ENCODE measurements at places on chromosomes 4 and X.
A peak's percentile ranks its signal among the peaks of the same experiment; 100 is the strongest.

GRCh38 chrX:38991656-38992440 lies 190.6 kb downstream of the MID1IP1 start:
- DNase-seq, result no peak

DNA sequence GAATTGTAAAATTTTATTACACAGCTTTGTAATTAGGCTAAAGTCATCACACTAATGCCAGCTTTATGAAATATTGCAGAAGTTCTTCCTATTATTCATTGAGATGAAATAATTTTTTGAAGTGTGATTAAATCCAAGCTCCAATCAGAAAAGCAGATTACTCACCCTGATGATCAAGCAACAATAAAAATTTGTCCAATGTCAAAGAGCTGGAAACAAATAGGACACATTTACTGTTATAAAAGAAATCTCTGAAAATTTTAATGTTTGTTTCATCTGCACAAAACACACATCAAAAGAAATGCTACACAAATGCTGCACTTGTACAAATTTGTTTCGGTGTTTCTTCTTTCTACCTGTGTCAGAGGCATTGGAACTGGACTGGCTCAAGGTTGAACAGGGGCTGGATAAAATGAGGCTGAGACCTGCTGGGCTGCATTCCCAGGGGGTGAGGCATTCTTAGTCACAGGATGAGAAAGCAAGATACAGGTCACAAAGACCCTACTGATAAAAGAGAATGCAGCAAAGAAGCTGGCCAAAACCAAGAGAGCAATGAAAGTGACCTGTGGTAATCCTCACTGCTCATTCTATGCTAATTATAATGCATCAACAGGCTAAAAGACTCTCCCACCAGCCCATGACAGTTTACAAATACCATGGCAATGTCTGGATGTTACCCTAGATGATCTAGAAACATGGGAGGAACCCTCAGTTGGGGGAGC lies 78.3 kb downstream of the GASK1B start:
- DNase-seq, result no peak

DNA sequence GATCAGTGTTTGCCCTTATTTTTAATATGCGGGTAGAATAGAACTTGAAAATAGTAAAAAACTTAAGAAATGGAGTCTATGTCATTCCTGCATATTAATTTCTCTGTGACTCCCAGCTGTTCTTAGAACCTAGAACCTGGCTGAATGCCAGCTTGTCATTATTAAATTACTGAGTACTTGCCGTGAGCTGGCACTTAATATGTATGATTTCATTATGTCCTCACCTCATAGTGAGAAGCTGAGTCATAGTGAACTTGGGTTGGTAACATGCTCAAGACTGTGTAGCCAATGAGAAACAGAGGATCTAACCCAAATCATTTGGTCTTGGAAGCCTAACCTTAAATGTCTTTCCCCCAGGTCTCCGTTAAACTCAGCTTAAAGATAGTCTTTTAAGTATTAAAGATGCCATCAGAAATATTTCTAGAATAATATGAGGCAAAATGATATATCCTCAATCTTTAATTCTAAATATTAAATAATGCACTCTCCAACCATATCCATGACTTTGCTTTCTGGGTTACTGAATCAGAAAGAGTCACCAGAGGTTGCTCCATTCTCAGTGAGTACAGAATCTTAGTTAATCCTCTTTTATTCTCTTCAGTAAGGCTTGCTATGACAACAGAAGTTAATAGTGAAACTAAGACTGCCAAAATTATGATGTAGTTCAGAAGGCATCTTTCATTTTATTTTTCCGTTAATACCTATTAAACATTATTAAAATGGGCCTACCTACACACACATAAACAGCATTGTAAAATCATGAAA lies 58.6 kb upstream of the TLL1 start:
- DNase-seq, result no peak

DNA sequence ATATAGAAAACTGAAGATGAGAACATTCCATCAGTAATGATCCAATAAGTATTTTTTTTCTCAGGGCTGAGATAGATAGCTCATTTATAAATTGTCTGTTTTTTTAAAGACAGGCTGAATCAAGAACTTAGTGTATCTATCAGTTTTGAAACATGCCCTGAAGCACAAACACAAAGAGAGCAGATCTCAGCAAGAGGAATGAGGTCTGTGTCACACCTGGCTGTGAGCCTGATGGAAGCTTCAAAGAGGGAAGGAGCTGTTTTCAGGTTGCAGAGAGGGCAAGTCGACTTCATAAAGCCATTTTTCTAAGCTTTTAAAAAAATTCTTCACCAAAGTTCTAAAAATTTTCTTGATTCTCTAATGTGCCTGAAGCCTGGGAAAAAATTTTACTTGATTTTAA lies 434.9 kb downstream of the PDGFC start:
- DNase-seq, result no peak

DNA sequence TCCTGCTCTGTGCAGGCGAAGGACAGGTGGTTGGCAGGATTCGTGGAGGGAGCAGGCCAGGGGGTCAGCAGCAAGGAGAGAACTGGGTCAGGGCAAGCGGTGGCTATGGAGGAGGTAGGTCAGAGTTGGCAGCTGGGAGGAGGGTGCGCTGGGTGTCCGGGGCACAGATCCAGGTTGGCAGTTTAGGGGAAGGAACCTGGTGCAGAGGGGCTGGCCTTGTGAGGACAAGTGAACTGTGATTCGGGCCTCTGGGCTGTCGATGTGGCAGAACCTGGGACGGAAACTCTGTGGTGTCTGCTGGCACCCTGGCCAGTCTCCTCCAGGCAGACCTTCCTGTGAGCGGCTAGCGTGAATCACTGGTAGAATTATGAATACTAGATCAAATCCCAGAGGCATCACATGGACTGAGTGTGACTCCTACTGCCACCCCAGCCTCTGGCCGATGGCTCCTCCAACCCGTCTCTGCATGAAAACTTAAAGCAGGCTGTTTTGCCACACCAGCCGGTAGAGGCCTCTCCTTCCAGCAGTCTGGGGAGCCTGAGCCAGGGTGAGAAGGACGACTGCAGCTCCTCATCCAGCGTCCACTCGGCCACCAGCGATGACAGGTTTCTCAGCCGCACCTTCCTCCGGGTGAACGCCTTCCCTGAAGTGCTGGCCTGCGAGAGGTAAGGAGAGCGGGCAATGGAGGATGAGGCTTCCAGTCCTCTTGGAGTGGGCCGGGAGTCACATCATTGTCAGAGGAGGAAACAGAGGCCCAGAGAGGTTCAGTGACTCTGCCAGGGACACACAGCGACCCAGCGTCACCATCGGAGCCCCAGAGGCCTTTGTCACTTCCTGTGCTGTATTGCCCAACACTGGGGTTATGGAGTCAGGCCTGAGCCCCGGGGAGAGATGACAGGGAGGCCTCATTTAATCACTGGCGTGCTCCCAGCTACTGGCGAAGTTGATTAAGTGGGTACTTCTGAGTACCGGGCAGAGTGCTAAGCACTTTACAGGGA lies 20.3 kb downstream of the EVC start:
- no peak for DNase-seq

- no peak for DNase-seq
Measured at GRCh38 chrX:103423955-103424638, 47.8 kb downstream of the BEX3 start.

GRCh38 chr4:152678841-152679240 lies 956 bp downstream of the TMEM154 start:
- DNase-seq, result no peak

DNA sequence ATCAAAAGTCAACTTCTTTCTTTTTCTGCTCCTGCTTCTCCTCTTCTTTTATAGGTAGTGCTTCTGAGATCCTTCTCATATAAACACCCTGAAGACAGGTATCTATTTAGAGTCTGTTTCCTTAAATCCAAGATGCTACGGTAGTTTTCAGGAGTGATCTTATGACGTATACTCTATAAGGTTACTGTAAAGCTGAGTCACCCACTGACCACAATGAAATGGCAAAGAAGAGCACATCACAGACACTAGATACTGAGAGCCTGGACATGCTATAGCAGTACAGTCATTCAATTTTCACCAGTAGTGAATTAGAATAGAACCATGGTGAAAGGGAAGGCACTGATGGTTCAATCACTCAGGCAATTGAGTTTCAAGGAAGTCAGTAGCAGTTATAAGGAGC lies 412.5 kb downstream of the ADAM29 start:
- DNase-seq, result no peak

DNA sequence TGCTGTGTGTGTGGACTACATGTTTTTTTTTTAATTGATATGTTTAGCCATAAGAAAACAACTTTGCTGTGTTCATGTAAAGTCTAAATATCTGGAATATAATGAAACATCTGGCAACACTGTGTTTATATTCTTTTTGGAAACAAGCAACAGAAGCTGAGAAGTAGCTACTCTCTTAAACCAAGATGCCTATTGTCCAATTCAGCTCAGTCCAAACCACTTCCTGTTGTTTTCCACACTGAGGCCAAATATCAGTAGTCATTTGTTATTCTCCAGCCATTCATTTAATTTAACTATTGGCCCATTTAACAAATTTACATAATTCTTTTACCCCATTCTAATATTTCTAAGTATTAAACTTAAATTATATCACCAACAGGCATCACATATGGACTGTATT lies 903.0 kb upstream of the SLIT2 start:
- no peak for DNase-seq

- no peak for DNase-seq
Measured at GRCh38 chr4:119041396-119041795, 94.2 kb upstream of the MYOZ2 start.

- DNase-seq, result no peak
Measured at GRCh38 chr4:184811526-184812198, 14.1 kb downstream of the ACSL1 start.

GRCh38 chr4:141121768-141122454 lies 11.4 kb downstream of the RNF150 start:
- DNase-seq, result no peak

GRCh38 chr4:156968479-156968984 lies 3.1 kb downstream of the PDGFC start:
- DNase-seq, result peak; percentile 64

DNA sequence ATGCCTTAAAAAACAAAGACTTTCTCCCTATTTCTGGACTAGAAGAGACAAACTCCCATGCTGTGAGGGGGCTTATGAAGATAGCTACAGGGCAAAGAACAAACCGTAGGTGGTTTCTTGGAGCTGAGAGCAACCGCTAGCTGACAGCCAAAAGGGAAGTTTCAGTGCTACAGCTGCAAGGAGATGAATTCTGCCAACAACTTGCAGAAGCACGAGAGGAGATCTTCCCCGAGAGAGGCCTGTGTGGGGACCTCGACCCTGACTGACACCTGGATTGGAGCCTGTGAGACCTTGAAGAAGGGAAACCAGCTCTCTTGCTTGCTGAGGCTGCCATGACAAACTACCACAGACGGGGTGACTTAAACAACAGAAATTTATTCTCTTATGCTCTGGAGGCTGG lies 183.8 kb upstream of the VCX3A start:
- DNase-seq, result no peak

DNA sequence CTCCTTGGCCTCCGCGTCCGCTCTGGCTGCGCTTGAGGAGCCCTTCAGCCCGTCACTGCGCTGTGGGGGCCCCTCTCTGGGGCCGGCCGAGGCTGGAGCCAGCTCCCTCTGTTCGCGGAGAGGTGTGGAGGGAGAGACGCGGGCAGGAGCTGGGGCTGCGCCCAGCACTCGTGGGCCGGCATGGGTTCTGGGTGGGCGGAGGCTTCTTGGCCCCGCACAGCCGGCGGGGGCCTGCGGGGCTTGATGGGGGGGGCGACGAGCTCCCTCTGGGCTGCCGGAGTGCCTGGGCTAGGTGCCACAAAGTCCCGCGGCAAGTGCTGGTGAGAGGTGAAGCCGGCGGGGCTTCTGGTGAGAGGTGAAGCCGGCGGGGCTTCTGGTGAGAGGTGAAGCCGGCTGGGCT lies 61.9 kb downstream of the ANKRD50 start:
- DNase-seq, result no peak

DNA sequence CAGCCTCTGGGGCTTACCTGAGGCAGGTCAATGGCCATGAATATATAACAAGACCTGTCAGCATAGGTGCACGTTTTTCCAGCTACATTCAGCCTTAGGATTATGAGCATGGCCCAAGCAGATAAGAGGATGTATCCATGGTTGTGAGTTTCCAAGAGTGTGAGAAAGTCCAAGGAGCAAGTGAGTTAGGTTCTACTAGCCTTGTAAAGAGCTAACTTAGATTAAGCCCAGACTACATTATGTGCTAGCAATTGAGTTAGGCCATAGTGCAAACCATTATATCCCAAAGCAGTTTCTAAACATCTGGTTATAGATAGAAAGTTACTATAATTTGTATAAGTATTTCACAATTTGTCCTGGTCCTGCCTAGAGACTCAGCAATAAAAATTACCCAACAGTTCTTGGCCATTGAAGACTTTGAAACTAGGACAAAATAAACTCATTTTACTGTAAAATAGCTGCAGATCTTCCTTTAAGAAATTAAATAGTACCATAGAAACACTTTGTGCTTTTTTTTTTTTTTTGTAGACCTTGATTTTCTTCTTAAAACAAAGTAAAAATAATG lies 312.0 kb downstream of the CAMK2D start:
- DNase-seq, result no peak

DNA sequence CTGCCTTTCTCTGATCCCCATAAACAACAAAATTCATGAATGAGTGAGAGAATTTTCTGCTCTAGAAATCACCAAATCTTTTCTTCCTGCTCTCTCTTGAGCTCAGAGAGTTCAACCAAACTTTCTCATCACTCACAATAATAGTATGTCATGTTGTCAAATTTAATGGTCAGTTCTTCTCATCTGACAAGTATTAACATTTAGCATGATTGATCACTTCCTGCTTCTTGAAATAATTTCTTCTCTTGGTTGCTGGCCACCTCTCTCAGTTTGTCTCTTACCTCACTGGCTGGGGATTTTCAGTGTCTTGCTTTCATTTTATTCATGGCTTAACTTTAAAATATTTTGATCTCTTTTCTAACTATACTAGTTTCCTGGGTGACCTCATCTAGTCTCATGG lies 25.5 kb upstream of the FGF5 start:
- DNase-seq, result no peak

DNA sequence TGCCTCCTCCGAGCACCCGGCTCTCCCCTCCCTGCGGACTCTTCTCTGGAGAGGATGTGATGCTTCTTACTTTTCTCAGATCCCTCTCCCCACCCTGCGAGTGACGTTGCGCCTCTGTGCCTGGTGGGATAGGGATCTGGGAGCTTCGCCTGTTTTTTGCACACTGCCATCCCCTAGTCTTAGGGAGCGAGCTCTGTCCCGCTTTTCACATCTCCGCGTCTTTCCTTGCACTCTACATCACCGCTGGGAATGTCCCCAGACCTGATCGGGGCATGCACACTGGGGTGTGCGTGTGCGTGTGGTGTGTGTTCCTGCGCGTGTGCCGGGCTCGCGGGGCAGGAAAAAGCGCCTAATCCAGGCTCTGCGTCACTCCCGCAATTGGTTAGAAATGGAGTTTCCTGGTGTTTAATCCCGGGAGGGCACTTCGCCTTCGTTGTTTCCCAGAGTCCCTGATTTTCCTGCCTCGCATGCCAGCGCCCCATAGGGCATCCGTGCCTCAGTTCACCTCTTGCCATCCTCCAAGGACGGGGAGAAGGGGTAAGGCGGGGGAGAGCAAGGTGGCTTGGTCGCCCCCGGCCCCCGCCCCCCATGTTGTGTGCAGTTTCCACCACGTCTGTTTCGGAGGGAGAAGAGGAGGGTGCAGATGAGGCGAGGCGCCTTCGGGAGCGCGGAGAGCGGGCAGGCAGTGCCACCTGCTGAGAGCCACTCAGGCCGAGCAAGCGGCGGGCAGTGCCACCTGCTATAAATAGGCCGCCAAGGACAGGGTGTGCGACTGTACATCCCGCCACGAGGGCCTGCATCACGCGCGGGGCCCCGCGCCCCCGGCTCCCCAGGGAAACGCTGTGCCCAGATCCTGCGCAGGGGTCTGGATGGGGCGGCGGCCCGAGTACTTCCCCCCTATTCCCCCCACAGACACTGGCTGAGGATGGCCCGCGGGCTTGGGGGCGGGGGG lies 759 bp upstream of the TBC1D1 start:
- DNase-seq, result peak; percentile 58

- no peak for DNase-seq
Measured at GRCh38 chrX:63743596-63743995, 41.4 kb downstream of the ARHGEF9 start.

All from thymus (tissue), 14 donors.